ENCODE measurements at places on chromosomes 3 and 15.

- DNase-seq = no peak
Measured at GRCh38 chr3:54303517-54304375, 181.4 kb downstream of the CACNA2D3 start.

DNA sequence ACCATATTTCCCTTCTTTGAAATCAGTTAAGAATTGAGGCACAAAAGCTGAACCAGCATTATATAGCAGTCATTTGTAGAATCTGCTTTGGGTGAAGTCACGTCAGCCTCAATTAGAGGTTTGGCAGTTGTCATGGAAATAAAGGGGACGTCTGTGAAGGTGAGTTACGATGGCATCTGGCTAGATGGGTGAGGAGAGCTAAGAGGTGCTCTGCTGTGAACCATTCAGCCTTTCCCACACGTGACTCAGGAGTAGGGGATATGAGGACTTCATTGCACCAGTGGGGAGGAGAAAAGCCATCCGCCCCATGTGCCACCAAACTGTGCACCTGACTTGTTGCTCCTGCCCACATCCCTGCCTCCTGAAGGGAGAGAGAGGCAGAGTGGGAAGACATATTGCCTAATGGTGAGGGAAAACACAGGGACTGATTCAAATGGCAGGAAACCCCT is 2.8 kb upstream of the C15orf40 start:
- DNase-seq = no peak

- peak; percentile 87 for DNase-seq
Measured at GRCh38 chr15:48564690-48565089, 80.8 kb downstream of the FBN1 start.

GRCh38 chr3:11335056-11335608 is 62.9 kb downstream of the ATG7 start:
- peak; percentile 89 for DNase-seq

GRCh38 chr3:61857297-61857696 is 295.9 kb downstream of the PTPRG start:
- DNase-seq = no peak

GRCh38 chr3:8776406-8776805 is 7.0 kb upstream of the OXTR start:
- peak; percentile 94 for DNase-seq

- DNase-seq = no peak
Measured at GRCh38 chr15:89475661-89476060, 20.7 kb downstream of the RHCG start.

GRCh38 chr3:177084616-177085015 is 112.7 kb downstream of the TBL1XR1 start:
- no peak for DNase-seq

- DNase-seq = no peak
Measured at GRCh38 chr15:63999177-63999576, 47.1 kb downstream of the DAPK2 start.

- no peak for DNase-seq
Measured at GRCh38 chr3:5766848-5767247, 579.3 kb downstream of the EDEM1 start.

DNA sequence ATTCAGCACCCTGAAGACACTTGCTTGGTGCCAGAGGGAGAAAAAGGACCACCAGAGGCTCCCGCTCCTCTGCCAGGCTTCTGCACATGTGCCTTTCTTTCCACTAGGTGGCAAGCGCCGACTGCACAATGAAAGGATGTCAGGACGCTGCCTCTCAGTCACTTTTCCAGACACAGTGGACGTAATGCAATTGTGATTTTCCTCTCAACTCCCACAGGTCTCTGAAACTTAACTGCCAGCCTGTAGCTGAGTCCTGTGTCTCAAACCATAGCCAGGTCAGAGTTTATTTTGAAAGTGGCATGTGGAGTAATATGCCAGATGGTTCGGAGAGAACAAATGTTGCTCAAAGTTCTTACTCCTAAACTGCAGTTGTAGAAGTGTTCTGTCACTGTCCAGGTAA is 162.9 kb downstream of the ITPR1 start:
- peak; percentile 55 for DNase-seq

GRCh38 chr15:38471974-38472373 is 18.0 kb downstream of the FAM98B start:
- DNase-seq = no peak

GRCh38 chr15:43330780-43331087 is 361 bp upstream of the LCMT2 start:
- DNase-seq = no peak

- no peak for DNase-seq
Measured at GRCh38 chr15:85642693-85643066, 152.0 kb downstream of the KLHL25 start.

DNA sequence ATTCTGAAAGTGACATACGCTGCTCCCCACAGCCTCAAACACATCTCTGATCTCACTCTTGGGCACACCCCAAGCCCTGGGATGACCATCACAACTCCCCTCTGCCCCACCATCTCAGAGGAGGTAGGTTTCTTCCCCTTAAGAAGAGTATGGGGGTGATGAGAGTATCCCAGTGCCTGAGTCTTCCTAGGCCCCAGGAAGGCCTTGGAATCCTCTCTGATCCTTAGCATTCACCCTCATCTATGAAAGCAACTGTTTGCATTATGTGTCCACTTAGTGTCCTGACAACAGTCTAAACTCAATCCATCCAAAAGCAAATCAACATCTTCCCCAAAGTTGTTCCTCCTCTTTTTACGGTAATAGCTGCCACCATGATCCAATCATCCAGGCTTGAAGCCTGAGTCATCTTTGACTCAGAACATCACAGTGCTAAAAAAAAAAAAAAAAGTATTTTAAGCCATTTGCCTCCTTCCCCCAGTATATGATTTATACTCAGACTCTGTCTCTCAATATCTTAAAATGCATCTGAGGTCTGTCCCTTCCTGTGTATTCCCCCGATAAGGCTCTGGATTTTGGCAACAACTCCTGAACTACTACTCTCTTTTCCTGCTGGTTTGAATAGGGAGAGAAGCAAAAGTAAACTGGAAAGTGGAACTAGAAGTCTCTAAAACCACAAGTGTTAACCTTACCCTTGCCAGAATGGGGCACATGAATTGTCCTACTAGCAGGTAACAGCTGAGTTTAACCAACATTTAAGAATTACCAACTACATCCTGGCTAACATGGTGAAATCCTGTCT is 22.5 kb downstream of the POPDC2 start:
- DNase-seq = peak; percentile 74

- DNase-seq = peak; percentile 85
Measured at GRCh38 chr3:47009225-47010110, 30.0 kb downstream of the NBEAL2 start.

GRCh38 chr15:62665449-62665848 is 377.1 kb upstream of the TPM1 start:
- no peak for DNase-seq

GRCh38 chr3:18223571-18223970 is 201.6 kb downstream of the SATB1 start:
- DNase-seq = no peak

DNA sequence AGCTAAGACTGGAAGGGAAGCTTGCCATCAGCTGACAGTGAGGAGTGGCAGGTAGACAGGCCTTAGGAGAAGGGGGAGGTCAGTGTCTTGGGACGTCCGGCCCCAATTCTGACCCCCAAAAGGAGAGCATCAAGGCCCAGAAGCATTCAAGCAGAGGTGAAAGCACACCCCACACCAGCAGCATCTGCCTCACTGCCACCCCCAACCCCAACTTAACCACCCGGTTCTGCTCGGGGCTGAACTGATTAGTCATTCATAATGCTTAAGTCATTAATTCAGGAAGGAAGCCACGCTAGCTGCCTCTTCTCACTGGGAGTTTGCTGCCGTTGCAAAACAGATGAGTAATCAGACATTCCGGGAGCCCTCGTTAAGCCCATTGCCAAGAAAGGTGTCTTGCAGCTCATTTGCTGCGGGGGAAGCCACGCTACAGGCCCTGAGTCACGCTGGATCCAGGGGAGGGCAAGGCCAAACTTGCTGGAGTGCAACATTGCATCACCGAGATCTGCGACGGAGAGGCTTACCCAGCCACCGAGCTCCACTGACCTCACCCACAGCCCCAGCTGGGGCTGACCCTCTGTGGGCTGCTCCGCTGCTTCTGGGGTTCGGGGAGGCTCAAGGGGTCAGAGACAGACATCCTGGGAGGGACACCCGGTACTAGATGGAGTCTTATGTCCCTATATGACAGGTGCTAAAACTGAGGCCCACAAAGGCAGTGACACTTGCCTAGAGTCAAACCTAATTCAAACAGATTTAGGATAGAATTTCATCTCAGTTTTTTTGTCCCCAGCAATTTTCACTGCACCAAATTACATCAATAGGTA is 46.4 kb upstream of the HES1 start:
- DNase-seq = peak; percentile 97

GRCh38 chr3:113712129-113712528 is 15.7 kb upstream of the USF3 start:
- DNase-seq = no peak

- peak; percentile 14 for DNase-seq
Measured at GRCh38 chr3:169390271-169390670, 273.2 kb downstream of the MECOM start.

GRCh38 chr3:20376665-20377217 is 190.7 kb upstream of the SGO1 start:
- no peak for DNase-seq

- DNase-seq = no peak
Measured at GRCh38 chr15:73709686-73710085, 25.5 kb downstream of the CD276 start.

DNA sequence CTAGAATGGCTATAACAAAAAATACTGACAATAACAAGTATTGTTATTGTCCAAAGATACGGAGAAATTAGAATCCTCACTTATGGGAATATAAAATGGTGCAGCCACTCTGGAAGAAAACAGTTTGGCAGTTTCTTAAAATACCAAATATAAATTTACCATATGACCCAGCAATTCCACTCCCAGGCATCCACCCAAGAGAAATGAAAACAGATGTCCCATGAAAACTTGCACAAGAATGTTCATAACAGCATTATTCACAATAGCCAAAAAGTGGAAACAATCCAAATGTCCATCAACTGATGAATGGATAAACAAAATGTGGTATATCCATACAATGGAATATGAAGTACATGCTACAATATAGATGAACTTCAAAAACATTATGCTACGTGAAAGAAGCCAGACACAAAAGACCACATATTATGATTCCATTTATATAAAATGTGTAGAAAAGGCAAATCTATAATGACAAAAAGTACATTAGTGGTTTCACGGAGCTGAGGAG is 9.4 kb downstream of the AAGAB start:
- DNase-seq = no peak

DNA sequence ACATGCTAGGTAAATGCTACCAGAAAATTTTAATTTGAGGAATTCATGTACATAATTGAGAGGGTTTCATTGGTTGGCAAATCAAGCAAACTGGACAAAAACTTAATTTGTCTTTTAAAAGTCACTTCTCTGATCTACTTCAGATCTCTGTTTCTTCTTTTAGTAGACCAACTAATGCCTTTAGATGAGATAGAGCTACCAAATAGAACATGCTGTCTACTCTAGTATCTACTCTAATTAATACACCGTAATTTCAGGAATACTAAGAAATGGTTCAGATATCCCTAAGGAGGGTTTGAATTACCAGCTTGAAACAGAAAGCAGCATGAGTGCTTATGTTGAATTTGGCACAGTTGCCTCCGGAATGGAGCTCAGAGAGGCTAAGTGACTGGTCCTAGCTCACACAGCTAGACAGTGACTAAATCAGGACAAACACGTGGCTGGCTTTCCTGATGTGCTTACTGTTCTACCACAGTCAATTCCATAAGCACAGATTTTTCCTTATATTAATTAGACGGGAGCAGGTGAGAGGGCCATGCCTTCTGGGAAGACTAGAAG is 225.1 kb downstream of the ITPR1 start:
- DNase-seq = no peak

DNA sequence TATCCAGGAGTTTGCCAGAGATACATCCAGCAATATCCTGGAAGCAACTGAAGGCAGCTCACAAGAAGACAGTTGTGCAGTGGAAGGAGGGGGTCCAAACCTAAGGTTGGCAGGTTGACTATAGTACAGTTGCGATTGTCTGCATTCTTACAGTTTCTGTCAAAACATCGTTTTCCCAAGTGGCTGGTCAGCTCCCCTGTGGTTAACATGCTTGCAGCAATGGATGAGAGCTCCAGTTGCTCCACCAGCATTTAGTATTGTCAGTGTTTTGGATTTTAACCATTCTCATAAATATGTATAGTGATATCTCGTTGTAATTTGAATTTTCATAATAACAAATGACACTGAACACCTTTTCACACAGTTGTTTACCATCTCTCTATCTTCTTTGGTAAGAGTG is 31.5 kb downstream of the KLF13 start:
- DNase-seq = no peak

GRCh38 chr3:9248522-9249271 is 749 bp downstream of the SRGAP3 start:
- DNase-seq = no peak

GRCh38 chr3:43388915-43389314 is 102.6 kb downstream of the SNRK start:
- DNase-seq = no peak

DNA sequence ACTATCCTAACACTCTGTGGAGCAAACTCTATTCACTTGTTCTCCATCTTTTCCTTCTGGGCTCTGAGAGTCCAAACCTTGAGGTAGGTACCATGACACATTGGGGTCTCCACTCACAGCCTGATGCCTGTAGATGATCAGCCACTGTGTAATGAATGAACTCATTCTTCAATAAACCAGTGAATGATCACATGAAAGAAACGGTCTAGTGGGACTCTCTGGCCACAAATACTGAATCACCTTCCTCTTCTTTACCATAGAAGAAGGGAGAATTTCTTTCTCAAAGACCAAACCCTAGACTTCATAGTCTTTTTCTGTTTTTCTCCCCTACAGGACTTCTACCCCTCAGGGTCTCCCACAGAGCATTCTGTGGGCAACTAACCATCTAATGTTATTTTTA is 20.5 kb upstream of the ABHD2 start:
- no peak for DNase-seq

- no peak for DNase-seq
Measured at GRCh38 chr3:52527732-52528585, 5.7 kb downstream of the NT5DC2 start.

DNA sequence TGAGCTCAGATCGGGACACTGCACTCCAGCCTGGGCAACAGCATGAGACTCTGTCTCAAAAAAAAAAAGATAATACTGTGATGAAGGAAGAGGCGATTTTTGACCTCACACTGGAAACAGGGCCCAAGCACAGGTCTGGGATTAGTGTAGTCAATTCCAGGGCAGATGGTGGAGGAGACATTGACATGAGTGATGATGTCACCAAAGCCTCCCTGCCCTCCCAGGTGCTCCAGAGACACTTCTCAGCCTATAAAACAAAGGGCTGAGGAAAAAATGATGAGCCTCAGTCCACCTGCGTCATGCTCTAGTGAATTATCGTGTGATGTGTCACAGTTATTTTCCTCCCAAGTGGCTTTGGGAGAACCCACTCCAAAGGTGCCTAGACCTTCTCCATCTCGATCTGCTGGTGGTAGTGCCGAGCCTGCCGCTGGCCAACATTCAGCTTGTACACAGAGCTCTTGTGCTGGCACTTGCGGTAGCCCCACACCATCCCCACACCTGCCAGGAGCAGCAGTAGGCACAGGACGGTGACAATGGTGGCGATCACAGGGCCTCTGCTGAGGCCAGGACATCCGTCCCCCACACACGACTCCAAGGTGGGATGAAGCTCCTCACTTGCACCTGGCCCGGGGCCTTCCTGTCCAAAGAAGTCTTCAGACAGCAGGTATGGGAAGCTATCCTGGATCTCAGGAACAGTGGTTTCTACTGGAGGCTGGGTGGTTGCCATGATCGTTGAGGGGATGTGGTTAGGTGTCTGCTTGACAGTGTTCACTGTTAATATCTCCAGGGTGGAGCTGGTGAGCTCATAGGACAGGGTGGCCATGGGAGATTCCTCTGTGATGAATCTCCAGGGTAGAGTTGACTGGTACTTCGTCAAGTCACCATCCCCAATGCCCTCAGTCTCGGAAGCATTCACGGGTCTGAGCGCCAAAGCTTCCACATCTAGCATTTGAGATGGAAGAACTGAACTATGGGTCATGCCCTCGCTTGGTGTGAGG is 38.8 kb downstream of the CRTAP start:
- no peak for DNase-seq
